ENCODE measurements at places on chromosomes 3 and 15. TPM values are rescaled to one million over a fixed set of nuclear protein-coding genes. Genes with fewer than 3 reads are reported as not detected.

- no peaks in the 10 kb centered on the region for H3K27me3 ChIP-seq
- H3K4me3 ChIP-seq = no peak overlapping the region
- no peaks in the 10 kb centered on the region for H3K4me1 ChIP-seq
- H3K36me3 ChIP-seq = peaks cover 70% of the 10 kb centered on the region
Measured at GRCh38 chr3:160434071-160434470, 15.5 kb downstream of the TRIM59 start.

GRCh38 chr15:91307601-91308000 lies 207.5 kb downstream of the SV2B start:
- H3K27me3 ChIP-seq = peaks cover 25% of the 10 kb centered on the region
- H3K27ac ChIP-seq = no peak overlapping the region

GRCh38 chr3:139527265-139527664 lies 12.3 kb downstream of the RBP1 start:
- H3K27me3 ChIP-seq = no peaks in the 10 kb centered on the region
- DNase-seq = no peak
- H3K36me3 ChIP-seq = no peaks in the 10 kb centered on the region
- H3K27ac ChIP-seq = no peak overlapping the region
- H3K4me3 ChIP-seq = no peak overlapping the region
- H3K4me1 ChIP-seq = no peaks in the 10 kb centered on the region

Gene WNT5A
- 13.0 TPM for total RNA-seq

Gene CAMP
- not detected for total RNA-seq

Gene GOLGA8R
- total RNA-seq = 7.9 TPM

GRCh38 chr3:52473026-52473425 lies 17.6 kb downstream of the NISCH start:
- H3K27me3 ChIP-seq = no peaks in the 10 kb centered on the region
- H3K36me3 ChIP-seq = peaks cover 78% of the 10 kb centered on the region
- DNase-seq = no peak
- peaks cover 25% of the 10 kb centered on the region for H3K4me1 ChIP-seq
- no peak overlapping the region for H3K4me3 ChIP-seq
- H3K27ac ChIP-seq = no peak overlapping the region

DNA sequence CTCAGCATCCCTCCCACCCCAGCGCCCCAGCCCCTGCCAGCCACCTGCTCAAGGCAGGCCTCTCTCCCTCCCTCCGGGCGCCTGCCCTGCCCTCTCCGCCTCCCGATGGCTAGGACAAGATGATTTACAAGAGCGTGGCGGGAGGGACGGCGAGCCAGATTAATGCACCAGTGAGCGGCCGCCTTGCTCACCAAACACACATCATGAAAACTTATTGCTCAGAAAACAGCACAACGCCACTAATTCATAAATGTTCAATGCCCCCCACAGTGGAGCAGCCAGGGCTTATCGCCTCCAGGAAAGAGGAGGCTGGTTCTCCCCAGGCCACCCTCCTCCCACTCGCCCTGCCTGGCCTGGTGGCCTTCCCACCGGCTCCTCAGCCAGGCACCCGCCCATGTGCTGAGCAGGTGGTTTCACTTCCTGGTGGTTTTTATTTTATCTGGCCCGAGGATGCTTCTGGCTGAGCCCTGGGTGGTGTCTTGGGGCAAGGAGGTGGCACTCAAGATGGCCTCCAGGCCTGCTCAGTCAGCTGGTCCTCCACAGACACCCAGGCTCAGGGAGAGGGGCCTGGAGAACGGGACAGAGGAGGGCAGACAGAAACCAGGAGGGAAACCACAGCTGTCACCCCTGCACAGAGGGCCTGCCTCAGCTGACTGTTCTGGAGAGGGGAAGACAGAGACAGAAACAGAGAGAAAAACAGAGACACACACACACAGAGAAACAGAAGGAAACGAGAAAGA lies 284.9 kb downstream of the UACA start:
- DNase-seq = no peak
- no peaks in the 10 kb centered on the region for H3K36me3 ChIP-seq
- H3K27me3 ChIP-seq = no peaks in the 10 kb centered on the region

GRCh38 chr3:100198579-100199269 lies 62.1 kb upstream of the TBC1D23 start:
- H3K36me3 ChIP-seq = no peaks in the 10 kb centered on the region
- DNase-seq = no peak
- H3K27ac ChIP-seq = no peak overlapping the region
- H3K27me3 ChIP-seq = no peaks in the 10 kb centered on the region
- H3K4me3 ChIP-seq = no peak overlapping the region

DNA sequence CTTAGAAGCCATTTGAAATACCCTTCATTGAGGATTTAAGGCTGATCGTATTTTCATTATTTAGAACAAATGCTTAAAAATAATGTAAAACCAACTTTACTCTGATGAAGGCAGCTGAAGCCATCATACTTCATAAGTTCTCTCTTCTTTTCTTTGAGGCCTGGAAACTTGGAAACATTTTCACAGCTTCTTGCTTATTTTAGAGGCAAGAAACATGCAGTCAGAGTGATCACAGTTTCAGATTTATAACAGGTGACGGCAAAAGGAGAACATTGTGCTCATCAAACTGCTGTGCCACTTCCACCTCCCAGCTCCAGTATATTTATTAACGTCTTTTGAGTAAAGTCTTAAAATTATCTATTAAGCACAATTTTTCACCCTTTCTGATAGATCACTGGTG lies 376.1 kb downstream of the PTPRG start:
- no peaks in the 10 kb centered on the region for H3K36me3 ChIP-seq
- H3K27ac ChIP-seq = no peak overlapping the region
- H3K4me3 ChIP-seq = no peak overlapping the region
- no peak for DNase-seq
- no peaks in the 10 kb centered on the region for H3K4me1 ChIP-seq

GRCh38 chr15:56678571-56678970 lies 54.7 kb downstream of the ZNF280D start:
- no peaks in the 10 kb centered on the region for H3K27me3 ChIP-seq
- H3K4me3 ChIP-seq = no peak overlapping the region
- no peak for DNase-seq

DNA sequence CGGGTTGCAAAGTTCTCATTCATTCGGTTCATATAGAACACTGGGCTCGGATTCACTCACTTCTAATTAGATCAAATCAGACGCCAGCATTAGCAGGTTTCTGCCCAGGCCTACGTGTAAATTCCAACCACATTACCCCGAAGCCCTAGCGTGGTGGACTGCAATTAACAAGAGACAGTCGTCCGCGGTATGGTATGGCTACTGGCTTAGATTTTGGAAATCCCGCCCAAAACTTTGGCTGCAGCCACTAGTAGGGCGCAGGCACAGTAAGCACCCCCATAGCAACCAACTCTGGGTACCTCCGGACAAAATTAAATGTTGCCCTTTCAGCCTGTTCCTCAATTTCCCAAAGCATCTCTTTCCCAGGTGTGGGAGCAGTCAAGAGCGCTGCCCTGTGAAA lies 771 bp downstream of the RARRES1 start:
- H3K4me3 ChIP-seq = peak overlapping the region; percentile 71
- no peaks in the 10 kb centered on the region for H3K27me3 ChIP-seq
- H3K4me1 ChIP-seq = peaks cover 20% of the 10 kb centered on the region
- peak overlapping the region; percentile 81 for H3K27ac ChIP-seq

DNA sequence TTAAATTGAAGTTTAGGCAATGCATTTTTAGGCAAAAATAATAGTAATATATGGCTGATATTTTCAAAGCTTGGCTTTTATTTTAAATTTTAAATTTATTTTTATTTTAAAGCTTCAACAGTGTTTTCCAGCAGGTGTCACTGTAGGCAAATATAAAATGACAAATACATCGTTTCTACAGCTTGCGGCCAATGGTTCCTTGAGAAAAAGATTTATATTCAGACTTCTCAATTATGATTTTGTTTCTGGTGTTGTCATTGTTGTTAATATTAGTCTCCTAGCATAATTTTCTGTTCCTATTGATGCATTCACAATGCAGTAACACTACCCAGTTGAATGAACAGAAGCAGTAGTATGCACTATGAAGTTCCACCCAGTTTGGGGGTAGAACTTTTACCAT lies 220.7 kb upstream of the DNAJC19 start:
- no peak overlapping the region for H3K27ac ChIP-seq
- no peaks in the 10 kb centered on the region for H3K4me1 ChIP-seq
- H3K27me3 ChIP-seq = no peaks in the 10 kb centered on the region
- no peak overlapping the region for H3K4me3 ChIP-seq
- no peaks in the 10 kb centered on the region for H3K36me3 ChIP-seq

DNA sequence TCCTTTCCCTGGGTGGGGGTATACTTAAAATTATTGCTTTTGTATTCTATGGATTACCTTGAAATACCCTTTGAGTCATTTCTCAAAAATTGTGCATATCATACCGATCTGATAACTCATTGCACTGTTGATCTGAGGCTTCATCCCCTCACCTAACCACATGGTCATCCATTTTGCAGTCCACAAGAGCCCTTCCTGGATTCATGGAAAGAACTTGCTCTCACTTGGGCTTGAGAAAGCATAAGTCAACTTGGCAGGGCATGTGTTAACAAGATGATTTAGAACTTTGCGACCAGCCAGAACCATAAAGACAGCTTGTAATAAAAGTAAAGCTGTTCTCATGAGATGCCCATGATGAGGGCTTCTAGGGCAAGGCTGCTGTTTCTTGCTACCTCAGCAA lies 22.2 kb downstream of the MME start:
- no peak for DNase-seq
- no peak overlapping the region for H3K27ac ChIP-seq
- H3K4me1 ChIP-seq = no peaks in the 10 kb centered on the region
- no peak overlapping the region for H3K4me3 ChIP-seq

GRCh38 chr15:26841514-26841913 lies 25.3 kb upstream of the GABRA5 start:
- no peaks in the 10 kb centered on the region for H3K36me3 ChIP-seq
- H3K27ac ChIP-seq = no peak overlapping the region
- H3K27me3 ChIP-seq = no peaks in the 10 kb centered on the region
- DNase-seq = no peak
- H3K4me3 ChIP-seq = no peak overlapping the region
- no peaks in the 10 kb centered on the region for H3K4me1 ChIP-seq

- H3K27ac ChIP-seq = no peak overlapping the region
- H3K4me1 ChIP-seq = no peaks in the 10 kb centered on the region
- no peak for DNase-seq
- H3K27me3 ChIP-seq = no peaks in the 10 kb centered on the region
- H3K4me3 ChIP-seq = no peak overlapping the region
Measured at GRCh38 chr3:141779667-141780066, 16.5 kb downstream of the GRK7 start.

DNA sequence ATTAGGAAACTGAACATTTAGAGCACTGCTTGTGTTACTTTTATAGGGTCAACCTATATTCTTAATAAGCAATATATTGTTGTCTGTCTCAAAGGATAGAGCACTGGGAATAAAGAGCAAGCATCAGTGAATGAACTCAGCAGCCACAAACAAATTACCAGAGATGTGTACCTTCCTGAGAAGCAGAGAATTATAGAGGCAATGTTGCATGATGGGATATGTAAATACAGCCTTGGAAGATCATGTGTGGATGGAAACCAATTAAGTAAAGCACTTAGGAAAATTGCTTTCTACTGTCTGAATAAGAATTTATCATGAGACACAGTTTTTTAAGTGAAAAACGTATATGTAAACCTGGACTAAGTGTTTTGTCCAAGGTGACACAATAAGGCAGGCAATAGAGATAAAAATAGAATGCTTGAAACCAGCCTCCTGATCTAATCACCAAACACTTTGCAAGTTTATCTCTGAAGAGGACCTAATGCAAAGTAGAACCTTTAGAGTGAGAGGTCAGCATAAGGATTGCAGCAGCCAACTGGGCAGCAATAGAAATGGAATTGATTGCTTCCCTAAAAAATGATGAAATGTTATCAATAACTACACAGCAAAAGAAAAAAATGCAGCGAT lies 848.0 kb downstream of the TUSC7 start:
- no peaks in the 10 kb centered on the region for H3K27me3 ChIP-seq
- H3K36me3 ChIP-seq = no peaks in the 10 kb centered on the region
- DNase-seq = no peak
- H3K4me1 ChIP-seq = no peaks in the 10 kb centered on the region
- no peak overlapping the region for H3K27ac ChIP-seq

- no peaks in the 10 kb centered on the region for H3K27me3 ChIP-seq
- peak overlapping the region; percentile 66 for H3K27ac ChIP-seq
- H3K4me1 ChIP-seq = peaks cover 34% of the 10 kb centered on the region
- H3K4me3 ChIP-seq = no peak overlapping the region
Measured at GRCh38 chr3:114846252-114846651, 300.8 kb downstream of the ZBTB20 start.

DNA sequence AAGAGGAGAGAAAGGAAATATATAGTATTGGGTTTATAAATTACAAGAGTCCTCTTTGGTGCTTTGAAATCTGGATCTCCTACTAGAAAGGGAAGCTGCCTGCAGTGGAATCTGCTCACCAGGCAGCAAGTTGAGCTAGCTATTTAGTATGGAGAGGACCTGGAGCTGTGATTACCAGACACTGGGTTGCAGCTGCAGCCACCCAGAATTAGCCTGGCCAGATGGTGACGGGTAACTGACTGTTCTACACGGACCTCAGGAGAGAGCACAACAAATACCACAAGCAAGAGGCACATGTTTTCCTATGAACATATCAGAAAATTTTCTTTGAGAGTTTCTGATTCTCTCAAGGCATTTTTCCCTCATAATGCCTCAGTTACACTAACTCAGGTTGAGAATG lies 46.5 kb downstream of the SYNPR start:
- no peaks in the 10 kb centered on the region for H3K27me3 ChIP-seq
- no peaks in the 10 kb centered on the region for H3K4me1 ChIP-seq
- H3K36me3 ChIP-seq = no peaks in the 10 kb centered on the region
- H3K27ac ChIP-seq = no peak overlapping the region
- H3K4me3 ChIP-seq = no peak overlapping the region

DNA sequence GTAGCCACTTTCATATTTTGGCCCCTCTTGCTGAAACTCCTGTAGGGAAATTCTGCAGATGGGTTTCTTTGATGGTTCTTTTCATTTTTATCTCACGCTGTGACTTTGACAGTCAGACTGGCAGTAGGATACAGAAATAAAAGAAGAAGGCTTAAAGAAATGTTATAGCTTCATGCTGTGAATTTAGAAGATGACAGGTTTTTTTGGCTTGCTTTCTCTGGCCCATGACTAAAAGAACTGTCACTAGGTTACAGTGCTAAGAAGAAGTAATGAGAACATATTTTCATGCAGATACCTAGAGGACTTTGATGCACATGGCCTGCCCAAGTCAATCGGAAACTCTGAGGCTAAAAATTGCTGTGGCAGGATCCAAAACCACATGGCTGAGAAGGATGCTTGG lies 334.5 kb downstream of the EPHA6 start:
- H3K4me3 ChIP-seq = no peak overlapping the region
- DNase-seq = no peak
- H3K36me3 ChIP-seq = no peaks in the 10 kb centered on the region
- no peaks in the 10 kb centered on the region for H3K27me3 ChIP-seq
- no peak overlapping the region for H3K27ac ChIP-seq

Gene TMEM212
- total RNA-seq = not detected

Gene ANKRD34C
- not detected for total RNA-seq

Gene ADCY5
- total RNA-seq = 28.3 TPM

Gene SCN10A
- total RNA-seq = not detected

- H3K4me3 ChIP-seq = no peak overlapping the region
- H3K36me3 ChIP-seq = no peaks in the 10 kb centered on the region
- H3K27ac ChIP-seq = no peak overlapping the region
Measured at GRCh38 chr3:61803983-61804382, 242.6 kb downstream of the PTPRG start.

GRCh38 chr15:41881086-41881485 lies 12.8 kb downstream of the SPTBN5 start:
- H3K36me3 ChIP-seq = no peaks in the 10 kb centered on the region
- DNase-seq = no peak
- H3K27ac ChIP-seq = no peak overlapping the region
- peaks cover 21% of the 10 kb centered on the region for H3K4me1 ChIP-seq
- H3K4me3 ChIP-seq = no peak overlapping the region

- peaks cover 99% of the 10 kb centered on the region for H3K36me3 ChIP-seq
- H3K4me3 ChIP-seq = no peak overlapping the region
- no peak overlapping the region for H3K27ac ChIP-seq
- no peak for DNase-seq
- no peaks in the 10 kb centered on the region for H3K4me1 ChIP-seq
- no peaks in the 10 kb centered on the region for H3K27me3 ChIP-seq
Measured at GRCh38 chr15:40006646-40007045, 32.3 kb downstream of the SRP14 start.

Data from stomach (tissue), 19 donors.